ENCODE measurements at places on chromosomes 4 and X.

DNA sequence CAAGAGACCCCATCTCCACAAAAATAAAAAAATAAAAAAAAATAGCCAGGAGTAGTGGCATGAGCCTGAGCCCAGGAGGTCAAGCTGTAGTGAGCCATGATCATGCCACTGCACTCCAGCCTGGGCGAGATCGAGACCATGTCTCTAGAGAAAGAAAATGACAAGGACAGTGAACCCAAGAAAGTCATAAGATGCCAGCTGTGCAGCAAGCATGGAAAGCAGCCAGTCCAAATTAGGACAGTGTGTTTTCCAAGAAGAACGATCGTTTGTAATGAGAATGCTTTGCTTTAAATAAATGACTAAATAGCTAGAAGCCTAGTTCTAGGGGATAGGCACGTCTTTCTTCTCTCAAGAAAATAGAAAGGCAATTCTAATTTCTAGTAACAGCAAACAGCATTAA lies 58.4 kb upstream of the MSANTD1 start:
- no peak for DNase-seq

- DNase-seq: no peak
These were observed 172.2 kb downstream of the CCSER1 start for GRCh38 chr4:90299373-90299772.

GRCh38 chrX:47958761-47959342 lies 44.9 kb downstream of the ZNF182 start:
- peak; percentile 43 for DNase-seq

- DNase-seq: no peak
These were observed 134.1 kb downstream of the PJA1 start for GRCh38 chrX:69031181-69031580.

DNA sequence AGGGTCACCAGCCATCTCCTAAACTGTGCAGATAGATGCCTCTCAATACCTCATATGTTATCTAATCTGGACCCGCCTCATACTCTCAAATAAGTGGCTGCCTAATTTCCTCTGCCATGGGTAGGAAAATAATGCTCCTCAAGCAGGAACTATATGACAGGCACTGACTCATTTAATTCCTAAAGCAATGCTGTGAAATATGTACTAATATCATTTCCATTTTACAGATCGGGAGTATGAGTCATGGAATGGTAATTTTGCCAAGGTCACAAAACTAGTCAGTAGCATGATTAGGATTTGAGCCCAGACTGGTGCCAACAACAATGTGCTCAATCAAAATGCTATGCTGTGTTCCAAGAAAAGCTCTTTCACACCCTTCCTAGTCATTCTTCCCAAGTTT lies 3.0 kb upstream of the NXT2 start:
- DNase-seq: no peak

GRCh38 chr4:53267026-53267425 lies 98.8 kb downstream of the SCFD2 start:
- no peak for DNase-seq

DNA sequence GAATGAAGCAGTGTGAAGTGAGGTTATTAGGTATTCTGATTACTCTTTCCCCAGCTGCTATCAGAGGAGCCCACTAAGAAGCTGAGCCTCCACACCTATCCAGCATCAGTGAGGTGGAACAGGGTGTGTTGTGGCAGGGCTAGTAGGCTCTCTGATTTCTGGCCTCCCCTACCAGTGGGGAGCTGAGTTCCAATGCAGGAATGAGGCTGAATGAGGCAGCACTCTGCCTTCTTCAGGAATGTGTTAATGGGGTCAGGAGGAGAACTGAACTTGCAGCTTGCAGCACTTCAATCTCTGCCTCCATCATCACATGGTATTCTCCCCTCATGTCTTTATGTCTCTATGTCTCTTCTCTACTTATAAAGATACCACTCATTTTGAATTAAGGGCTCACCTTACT lies 26.9 kb downstream of the SOX3 start:
- DNase-seq: no peak

- no peak for DNase-seq
These were observed 248.9 kb upstream of the TTC29 start for GRCh38 chr4:147194604-147195003.

GRCh38 chr4:72991873-72992272 lies 77.6 kb downstream of the COX18 start:
- no peak for DNase-seq

- no peak for DNase-seq
These were observed 670.7 kb downstream of the PCDH7 start for GRCh38 chr4:31390849-31391248.

- DNase-seq: no peak
These were observed 139.1 kb downstream of the MAB21L2 start for GRCh38 chr4:150720973-150721518.

DNA sequence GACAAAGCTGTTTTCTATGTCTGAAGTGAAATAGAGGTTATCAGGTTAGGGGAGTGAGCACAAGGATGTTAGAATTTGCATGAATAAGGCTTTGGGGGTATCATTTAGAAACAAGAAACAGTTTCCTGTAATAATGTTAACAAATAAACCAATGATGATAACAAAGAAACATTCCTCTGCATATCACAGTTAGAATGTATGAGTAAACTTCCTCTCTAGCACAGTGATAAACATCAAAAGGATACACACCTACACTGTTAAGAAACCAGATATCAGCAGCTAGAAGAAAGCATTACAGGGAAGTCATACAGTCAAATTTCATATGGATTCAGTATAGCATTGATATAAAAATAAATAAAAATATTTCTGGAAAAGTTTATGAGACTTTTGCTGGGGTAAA lies 340.0 kb upstream of the MAGEB16 start:
- DNase-seq: no peak

- no peak for DNase-seq
These were observed 28.6 kb downstream of the BEX3 start for GRCh38 chrX:103405009-103405333.

- DNase-seq: no peak
These were observed 3.7 kb downstream of the MMRN1 start for GRCh38 chr4:89898304-89898716.

- no peak for DNase-seq
These were observed 33.7 kb downstream of the USP53 start for GRCh38 chr4:119246177-119246733.

DNA sequence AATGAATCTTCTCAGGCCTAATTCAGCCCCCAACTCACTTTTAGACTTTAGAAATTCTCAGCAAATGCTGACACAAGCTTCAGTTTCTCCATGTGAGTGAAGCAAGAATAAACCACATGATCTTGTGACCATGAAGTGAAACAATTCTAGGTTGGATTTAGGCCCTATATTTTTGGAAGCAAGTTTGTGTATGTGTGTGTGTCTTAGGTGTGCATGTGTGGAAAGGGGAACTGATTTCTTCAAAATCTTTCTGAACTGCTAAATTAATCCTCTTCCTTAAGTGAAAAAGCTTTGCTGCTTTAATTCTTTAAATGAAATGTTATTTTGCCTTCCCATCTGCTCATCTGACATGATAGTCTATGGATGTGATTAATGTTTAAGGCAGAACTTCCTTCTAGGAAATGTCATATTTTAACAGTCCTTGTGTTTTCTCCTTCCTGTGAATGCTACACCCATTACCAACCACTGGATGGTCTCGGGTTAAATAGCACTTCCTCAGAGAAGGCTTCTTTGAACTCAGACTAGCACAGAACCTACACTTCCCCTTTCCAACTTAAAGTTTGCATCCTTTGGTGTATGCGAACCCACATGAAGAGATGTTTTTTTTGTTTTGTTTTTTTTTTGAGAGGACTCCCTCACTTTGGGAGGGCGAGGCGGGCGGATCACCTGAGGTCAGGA lies 1.2 kb upstream of the TMEM144 start:
- peak; percentile 9 for DNase-seq

DNA sequence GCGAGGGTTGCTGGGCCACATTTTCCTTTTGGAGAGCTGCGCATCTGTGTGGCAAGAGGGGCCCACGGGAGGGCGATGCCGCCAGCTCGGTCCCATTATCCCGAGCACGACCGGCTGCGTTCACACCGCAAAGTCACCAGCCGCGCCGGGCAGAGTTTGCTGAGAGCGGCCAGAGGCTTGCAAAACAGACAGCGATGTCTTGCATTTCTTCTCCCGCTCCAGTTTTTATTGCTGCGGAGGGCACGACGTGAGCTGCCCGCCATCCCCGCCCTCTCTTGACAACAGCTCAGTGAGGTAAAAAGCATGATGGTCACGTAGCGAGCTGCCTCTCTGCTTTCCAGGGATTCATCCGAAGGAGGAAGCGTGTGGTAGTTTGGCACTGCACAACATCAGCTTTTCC lies 102.1 kb upstream of the TENM3 start:
- DNase-seq: no peak

- DNase-seq: no peak
These were observed 19.9 kb upstream of the PPP3CA start for GRCh38 chr4:101367201-101367600.

DNA sequence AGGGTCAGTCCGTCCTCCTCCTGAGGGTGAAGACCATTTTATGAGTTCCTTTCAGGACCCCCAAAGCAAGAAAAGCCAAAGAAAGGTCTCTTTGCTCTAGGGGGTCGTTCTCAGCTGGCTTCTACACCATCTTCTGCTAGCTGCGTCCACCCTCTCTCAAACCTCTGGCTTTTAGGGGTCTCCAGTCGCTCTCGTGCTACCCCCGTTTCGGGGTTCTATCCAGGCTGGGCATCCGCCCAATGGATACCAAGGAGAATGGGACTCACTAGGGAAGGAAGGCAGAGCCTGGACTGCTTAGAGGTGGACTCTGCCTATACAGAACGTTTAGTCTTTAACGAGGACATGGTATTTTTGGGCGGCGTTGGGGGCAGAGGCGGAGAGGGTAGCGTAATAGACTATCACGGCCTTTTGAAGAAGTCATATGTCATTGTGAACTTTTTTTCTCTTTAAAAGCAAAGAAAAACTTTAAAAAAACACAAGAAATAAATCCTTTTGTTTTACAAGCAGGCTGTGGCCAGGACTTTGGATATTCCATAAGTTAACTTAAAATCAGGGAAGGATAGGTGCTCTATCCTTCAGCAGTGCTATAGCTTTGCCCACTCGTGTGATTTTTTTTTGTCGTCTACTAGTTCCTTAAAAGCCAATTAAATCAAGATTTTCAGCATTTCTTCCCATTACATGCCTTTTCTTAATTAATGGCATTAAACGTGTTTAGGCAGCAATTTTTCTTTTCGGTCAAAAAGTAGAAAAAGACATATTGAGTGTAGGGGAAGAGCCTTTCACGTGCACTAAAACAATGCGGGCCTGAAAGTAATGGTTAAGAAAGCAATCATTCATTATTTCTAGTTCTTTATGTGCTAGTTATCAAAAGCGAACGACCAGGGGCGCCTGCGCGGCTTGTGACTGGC lies 7.2 kb upstream of the PITX2 start:
- DNase-seq: no peak

GRCh38 chr4:122803788-122804208 lies 22.8 kb upstream of the FGF2 start:
- no peak for DNase-seq

- no peak for DNase-seq
These were observed 10.5 kb downstream of the KLF3 start for GRCh38 chr4:38674258-38675144.

DNA sequence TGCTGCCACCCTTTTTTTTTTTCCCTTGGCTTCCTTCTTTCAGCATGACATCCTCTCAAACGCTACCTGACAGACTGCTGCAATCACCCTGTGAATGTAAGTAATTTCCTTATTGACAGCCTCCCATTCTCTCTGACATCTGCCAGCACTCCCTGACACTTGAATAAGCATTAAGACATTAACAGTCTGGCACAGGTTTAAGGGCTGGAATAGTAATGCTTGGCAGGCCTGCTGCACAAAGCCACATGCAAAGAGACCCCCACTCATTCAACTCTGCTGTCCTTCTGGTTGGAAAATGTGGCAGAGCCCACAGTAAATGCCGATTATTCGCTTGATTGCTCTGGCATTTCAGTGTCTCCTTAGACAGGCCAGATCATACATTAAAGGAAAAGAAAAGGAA lies 28.1 kb upstream of the RASGEF1B start:
- DNase-seq: no peak

- no peak for DNase-seq
These were observed 51.4 kb downstream of the ABLIM2 start for GRCh38 chr4:8107146-8107657.

DNA sequence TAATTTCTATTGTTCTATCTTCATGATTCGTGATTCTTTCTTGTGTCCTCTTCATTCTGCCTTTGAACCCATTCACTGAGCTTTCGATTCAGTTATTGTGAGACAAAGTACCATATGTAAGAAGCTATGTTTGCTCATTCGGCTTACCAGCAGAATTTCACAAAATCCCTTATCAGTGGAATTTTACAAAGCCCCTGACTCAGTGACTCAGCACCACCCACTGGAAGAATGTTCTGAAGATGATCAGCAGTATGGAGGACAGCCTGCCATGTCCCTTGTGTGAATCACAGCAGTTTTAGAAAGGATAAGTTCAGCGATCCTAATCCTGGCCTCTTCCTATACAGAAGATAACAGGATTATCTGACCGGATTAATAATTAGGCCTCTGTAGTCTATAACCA lies 5.8 kb upstream of the UXT start:
- DNase-seq: no peak

- no peak for DNase-seq
These were observed 151.2 kb upstream of the TLL1 start for GRCh38 chr4:165721815-165722214.

GRCh38 chr4:172892300-172892699 lies 276.3 kb upstream of the GALNT7 start:
- no peak for DNase-seq

DNA sequence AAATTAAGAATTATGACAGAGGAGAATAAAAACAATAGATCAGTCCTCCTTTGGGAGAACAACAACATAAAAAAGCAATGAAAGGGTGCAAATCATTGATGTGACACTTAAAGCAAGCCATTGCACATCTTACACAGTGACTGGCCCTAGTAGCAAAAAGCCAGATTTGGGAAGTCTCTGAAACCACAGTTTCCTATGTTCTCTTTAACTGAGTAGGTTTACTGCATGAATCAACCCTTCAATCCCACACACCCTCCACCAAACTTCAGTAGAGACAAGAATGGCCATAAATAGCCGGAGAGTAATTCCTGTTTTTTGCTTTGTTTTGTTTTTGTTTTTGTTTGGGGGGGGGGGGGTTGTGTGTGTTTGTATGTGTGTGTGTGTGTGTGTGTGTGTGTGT lies 180.8 kb downstream of the VEGFC start:
- DNase-seq: no peak

DNA sequence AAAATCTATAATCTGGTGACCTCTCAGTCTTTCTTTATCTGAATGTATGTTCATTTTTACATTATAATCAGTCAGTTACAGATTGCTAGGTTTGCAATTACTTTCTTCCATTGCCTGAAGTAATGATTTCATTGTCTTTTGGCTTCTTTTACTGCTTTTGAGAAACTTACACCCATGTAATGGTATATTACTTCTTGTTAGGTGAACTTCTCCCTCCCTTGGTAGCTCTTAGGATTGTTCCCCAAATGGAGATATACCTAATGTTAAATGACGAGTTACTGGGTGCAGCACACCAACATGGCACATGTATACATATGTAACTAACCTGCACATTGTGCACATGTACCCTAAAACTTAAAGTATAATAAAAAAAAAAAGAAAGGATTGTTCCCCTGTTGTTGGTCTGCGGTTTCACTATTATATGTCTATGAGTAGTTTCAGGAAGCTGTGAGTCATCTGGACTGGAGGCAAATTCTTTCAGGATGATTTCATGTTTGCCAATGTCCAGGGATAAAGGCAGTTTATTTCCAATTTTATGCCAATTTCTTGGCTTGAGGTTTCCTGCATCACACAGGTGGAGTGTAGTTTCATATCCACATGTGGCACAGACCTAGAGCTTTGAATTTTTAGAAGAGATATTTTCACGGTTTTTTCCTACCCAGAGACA lies 21.8 kb downstream of the SPANXC start:
- no peak for DNase-seq

GRCh38 chr4:108205859-108206258 lies 37.1 kb upstream of the LEF1 start:
- no peak for DNase-seq

All from CD4-positive, alpha-beta T cell treated with Interleukin-17A for 1 hour (primary cell).